Peyer's patch (tissue), 4 donors: ENCODE measurements at places on chromosomes 11 and 22.
A peak's percentile ranks its signal among the peaks of the same experiment; 100 is the strongest.

DNA sequence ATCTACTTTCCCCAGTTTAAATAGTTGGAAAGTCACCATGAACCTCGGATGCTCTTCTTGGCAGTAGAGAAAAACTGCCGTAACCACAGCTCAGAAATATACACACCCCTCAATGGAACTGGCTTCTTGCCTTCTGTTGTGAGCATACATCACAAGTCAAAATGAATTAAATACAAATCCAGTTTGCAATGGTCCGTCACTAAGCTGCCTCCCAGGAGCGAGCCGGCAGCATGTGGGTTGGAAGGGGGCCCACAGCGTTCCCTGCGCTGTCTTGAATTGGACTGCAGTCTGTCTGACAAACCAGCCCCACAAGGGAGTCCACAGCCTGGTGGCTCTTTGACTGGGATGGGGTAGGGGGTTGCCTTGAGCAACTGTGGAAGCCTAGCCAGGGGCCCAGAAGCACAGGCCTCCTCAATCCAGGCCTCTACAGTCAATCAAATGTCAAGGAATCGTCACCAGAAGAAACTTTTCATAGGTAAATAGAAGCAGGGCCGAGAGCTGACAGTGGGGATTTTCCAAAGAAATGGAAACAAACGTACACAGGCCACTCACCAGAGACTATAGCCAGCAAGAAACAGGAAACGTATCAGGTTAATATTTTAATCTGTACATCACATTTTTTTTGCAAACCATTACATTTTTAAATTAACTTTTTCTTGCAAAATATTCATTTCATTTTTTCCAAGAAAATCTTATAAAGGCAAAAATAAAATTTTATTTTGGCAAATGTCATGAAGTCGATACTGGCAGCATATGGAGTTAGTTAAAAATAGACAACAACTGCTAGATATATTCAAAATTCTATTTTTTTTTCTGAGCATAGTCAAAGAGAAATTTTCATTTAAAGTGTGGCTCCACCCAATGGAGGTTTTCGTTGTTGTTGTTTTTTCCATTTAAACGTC lies 38.5 kb downstream of the C11orf58 start:
- no peak for DNase-seq

GRCh38 chr11:114180301-114181055 lies 115.7 kb upstream of the NNMT start:
- peak; percentile 85 for DNase-seq

- no peak for DNase-seq
Measured at GRCh38 chr11:12556155-12556554, 118.1 kb upstream of the TEAD1 start.

GRCh38 chr11:100545970-100546369 lies 141.1 kb upstream of the ARHGAP42 start:
- DNase-seq, result no peak

DNA sequence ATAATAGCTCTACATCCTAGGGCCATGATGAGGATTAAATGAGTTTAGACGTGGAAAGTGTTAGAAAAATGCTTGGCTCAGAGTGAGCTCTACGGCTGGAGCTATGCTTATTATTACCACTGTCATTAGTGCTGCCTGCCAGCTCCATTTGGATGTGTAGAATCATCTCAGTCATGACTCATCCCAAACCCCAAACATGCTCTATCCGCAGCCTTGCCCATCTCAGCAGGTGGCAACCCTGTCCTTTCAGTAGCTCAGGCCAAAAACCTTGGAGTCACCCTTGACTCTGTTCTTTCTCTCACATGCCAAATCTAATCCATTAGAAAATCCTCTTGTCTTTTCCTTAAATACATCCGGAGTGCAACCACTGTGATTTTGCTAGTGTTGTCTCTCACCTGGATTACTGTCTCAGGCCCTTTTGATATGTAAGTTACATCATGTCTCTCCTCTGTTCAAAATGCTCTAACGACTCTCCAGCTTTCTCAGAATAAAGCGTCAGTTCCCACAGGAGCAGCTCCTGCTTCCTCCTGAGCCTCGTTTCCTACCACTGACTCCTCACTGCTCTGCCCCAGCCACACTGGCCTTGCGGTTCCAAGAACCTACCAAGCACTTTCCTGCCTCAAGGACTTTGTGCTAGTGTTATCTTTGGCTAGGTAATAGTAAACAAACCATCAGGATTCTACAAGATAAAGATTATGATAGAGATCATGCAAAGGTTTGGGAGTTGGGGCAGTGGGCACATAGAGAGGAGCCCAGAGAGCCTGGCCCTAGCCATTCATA lies 10.5 kb upstream of the CHRM1 start:
- DNase-seq, result no peak

- DNase-seq, result no peak
Measured at GRCh38 chr11:122354025-122354697, 238.1 kb upstream of the BLID start.

GRCh38 chr11:128516886-128517285 lies 70.5 kb downstream of the ETS1 start:
- DNase-seq, result no peak

GRCh38 chr11:62600367-62601121 lies 1.1 kb downstream of the MTA2 start:
- no peak for DNase-seq

GRCh38 chr22:19895160-19895849 lies 40.6 kb upstream of the GNB1L start:
- no peak for DNase-seq

- no peak for DNase-seq
Measured at GRCh38 chr11:126647735-126648134, 292.2 kb downstream of the ST3GAL4 start.

DNA sequence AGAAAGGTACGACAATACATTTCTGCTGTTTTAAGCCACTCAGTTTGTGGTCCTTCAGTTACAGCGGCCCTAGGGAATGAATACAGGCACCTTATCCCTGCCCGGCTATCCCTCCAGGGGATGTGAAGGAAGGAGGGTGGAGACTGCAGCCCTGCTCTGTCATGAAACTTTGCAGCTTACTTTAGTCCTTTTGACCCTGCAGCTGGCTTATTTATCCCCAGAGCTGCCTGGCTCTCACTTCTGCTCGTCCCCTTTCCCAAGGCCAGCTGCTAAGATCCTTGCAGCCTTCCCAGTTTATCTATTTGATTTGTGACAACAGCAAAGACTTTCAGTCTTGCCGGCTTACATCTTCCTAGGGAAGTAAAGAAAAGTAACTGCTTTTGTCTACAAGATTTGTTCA lies 55.2 kb downstream of the SC5D start:
- DNase-seq, result no peak

DNA sequence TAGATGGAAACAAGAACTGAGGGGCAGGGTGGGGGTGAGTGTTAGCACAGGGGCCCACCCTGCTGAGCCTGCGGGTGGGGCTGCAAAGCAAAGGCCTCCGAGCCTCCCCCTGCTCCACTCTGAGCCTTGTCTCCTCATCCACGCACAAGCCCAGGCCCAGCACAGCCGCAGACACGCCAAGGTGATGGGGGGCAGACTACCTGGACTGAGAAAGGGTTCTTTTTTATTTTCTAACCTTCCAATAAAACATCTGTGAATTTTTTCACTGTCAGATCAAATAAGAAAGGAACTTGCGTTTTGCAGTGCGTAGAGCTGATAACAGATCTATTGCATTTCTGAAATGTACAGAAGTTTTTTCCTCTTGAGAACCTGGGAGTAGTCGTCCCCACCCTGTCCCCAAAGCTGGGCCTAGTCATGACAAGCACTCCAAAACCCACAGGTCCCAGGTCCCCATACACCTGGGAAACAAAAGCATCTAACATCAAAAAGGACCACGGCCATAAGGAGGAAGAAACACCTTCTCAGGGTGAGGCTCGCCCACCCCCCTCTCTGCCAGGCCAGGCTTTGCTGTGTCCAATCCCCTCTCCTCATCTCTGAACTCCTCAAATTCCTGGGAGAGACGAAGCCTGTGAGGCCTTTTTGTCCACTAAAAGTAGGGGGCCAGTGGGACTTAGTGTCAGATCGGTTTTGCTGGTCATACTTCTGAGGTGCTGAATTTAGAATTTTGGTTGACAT lies 22.7 kb upstream of the CD5 start:
- no peak for DNase-seq

GRCh38 chr11:91932151-91932821 lies 292.3 kb upstream of the FAT3 start:
- DNase-seq, result no peak

DNA sequence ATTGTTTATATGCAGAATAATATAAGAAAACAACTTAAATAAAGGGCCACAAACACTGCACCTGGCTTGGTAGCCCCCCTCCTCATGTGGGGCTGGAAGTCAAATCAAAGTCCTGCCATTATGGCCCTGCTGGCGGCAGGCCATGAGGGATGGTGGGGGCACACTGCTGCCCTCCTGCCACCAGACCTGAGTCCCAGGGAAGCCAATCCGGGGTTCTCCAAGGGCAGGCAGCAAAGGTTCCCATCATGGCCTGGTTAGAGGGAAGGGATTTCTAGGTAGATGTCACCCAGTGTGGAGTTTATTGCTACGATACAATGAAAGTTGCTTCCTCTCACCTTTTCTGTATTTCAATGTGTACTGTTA lies 39.1 kb downstream of the C11orf58 start:
- no peak for DNase-seq

- DNase-seq, result no peak
Measured at GRCh38 chr22:29456211-29456671, 17.9 kb downstream of the RFPL1 start.

DNA sequence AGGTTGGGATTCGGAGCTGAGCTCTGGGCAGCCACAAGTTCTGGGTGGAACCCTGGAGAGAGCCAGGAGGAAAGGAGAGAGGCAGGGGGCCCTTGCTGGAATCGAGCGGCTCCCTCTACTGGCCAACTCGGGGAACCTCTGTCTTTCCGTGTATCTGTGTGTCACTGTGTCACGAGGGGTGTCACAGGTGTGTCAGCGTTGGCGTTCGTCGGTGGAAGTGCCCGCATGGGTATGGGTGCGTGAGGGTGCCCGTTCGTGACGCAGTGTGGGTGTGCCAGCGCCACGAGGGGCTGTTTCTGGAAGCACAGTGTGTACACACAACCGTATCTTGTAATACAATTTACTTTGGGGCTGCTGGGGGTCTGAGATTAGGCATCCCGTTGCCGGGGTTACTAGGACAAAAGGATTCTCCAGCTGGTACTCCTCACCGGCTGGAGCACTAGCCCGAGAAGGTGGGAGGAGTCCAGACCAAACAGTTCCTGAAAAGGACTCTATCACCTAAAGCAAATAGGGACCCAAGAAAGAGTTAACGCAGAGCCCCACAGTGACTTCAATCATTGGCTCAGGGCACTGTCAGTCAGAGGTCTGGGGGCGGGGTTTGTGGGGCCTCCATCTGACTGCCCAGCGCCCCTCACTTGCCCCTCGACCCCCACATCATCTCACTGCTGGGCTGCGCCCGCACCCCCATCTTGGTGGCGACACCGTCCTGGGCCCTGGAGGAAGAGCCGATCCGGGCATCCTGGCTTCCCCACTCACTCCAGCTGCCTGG lies 2.6 kb upstream of the BCL9L start:
- DNase-seq, result peak; percentile 94

GRCh38 chr11:2663915-2664314 lies 35.9 kb downstream of the KCNQ1OT1 start:
- no peak for DNase-seq

DNA sequence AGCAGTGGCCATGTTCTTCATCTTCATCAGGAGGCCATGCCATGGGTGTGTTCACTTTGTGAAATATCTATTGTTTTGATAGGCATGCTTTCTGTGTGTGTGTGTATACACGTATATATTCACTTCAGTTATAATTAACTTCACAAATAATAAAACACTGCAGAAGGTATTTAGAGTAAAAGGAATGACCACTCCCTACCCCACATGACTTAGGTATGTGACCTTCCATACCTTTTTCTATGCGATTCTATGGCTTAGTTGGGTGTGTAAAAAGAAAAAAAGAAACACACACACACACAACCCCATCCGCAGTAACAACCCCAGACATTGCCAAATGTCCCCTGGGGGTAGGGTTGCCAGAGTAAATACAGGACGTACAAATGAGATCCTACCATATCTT lies 72.0 kb downstream of the CYTH4 start:
- no peak for DNase-seq

- DNase-seq, result no peak
Measured at GRCh38 chr11:108322666-108323065, 99.8 kb downstream of the ATM start.

DNA sequence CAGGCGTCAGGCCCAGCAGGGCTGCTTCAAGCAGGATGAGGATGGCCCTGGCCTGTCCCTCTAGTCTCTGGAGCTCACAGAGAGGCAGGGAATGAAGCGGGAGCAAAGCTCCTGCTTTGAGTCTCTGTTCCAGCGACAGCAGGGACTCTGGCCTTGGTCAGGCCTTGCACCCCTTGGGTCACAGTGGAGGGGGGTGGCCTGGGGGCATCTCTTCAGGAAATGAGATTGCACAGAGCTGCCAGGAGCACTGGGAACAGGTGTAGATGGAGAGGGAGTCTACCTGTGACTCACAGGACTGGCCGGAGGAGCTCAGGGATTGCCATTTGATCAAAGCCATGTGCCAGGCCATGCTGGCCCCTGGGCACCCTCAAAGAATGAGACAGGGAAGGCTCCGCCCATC lies 1.6 kb downstream of the ANO1 start:
- DNase-seq, result no peak

- DNase-seq, result no peak
Measured at GRCh38 chr11:84105148-84105547, 819.0 kb upstream of the CCDC90B start.

DNA sequence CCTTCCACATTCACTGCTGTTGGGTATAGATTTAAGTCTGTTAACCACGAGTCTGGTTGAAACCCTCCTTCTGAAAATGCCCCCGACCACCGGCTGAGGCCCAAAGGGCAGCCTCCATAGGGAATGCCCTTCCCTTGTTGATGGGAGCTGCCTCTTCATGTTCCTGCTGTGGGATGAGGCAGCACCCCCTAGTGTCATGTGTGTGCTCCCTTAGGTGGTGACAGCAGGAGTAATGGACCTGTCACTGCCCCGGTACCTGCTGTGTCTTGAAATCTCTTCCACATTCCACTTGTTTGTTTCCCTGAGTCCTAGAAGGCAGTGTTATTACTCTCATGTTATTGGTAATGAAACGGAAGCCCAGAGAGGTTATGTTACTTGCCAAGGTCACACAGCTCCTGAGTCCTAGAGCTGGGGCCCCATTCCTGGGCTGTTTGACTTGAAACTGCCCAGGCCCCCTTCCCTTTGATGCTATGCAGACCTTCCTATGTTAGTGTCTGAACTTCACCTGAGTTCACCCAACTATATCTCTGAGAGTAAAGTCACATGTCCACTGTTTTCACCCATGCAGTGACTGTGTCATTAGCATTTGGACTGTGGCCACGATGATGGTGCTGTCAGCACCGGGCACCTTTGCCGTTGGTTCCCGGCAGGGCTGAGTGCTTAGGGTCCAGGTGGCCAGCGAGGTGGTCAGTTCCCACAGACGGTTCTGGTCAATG lies 234.3 kb downstream of the TBC1D22A start:
- DNase-seq, result no peak

- no peak for DNase-seq
Measured at GRCh38 chr22:41732096-41732772, 32.9 kb downstream of the MEI1 start.

- no peak for DNase-seq
Measured at GRCh38 chr11:74909385-74909784, 39.5 kb downstream of the XRRA1 start.

GRCh38 chr11:58330861-58331260 lies 28.0 kb downstream of the OR5B17 start:
- DNase-seq, result no peak

GRCh38 chr11:20027556-20028013 lies 132.7 kb downstream of the DBX1 start:
- DNase-seq, result no peak
